ENCODE measurements at places on chromosomes 4 and X.

DNA sequence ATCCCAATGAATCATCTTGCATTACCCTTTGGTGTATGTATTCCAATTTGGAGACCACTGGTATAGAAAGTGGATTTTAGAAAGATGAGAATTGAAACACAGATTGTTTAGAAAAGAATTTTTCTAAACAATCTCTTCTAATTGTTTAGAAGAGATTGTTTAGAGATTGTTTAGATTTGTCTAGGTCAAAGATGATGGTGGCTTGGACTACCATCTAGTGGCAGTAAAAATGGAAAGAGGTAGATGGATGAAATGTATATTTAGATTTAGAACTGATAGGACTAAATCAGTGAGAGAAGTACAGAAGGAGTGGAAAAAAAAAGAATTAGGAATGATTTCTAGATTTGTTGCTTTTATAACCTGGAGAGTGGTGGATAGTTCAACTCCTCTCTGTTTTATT is 70.6 kb downstream of the ARSJ start:
- DNase-seq: no peak

DNA sequence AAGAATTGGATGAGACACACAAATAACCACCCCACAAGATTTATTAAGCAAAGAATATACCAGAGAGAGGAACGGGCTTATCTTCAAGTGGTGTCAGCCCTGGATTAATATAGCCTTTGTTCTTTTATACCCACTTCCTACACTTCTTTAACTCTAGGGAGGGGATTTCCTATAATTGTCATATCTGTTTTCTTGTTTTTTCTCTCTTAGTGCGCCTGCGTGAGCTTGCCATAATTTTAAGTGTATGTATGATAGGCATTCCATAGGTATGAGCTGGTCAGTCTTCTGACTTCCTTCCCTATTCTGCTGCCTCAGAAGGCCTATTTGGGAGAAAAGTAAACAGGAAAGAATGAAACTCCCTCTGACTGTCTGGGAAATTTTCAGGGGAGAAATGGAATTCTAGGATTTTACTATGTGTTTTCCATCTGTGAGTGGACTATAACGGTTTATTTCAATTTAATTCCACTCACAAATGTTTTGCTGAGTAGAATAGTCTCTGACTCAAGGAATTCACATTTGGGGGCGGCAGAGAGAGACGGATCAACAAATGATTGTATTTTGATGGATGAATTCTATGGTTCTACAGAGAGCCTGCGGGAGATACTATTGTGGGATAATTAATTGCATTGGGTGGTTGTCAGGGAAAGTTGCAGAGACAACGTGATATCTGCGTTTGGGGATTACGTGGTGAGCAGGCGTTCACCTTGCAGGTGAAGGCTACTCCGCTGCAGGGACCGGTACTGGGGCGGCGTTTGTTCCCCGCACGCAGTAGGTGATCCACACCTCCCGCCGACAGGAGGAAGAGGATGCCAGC is 626 bp upstream of the CEP135 start:
- DNase-seq: no peak

DNA sequence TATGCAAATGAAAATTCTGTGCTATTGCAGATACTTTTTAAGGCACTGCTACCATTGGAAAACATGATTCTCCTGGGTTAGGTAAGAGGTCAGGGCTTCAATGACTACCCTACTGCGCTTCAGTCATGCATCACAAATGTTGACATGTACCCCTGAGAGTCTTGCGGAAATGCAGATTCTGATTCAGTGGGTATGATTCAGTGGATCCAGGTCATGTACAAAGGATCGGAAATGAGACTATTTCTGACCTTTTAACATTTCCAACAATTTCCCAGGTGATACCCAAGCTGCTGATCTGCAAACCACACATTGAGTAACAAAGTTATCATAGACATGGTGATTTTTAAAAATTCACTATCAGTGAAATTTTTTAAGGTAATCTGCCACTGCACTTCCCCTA is 62.6 kb downstream of the DDX53 start:
- no peak for DNase-seq

- no peak for DNase-seq
Observed at GRCh38 chr4:110109455-110109854, 89.0 kb downstream of the ELOVL6 start.

- DNase-seq: no peak
Observed at GRCh38 chr4:109083911-109084310, 218.5 kb downstream of the COL25A1 start.

DNA sequence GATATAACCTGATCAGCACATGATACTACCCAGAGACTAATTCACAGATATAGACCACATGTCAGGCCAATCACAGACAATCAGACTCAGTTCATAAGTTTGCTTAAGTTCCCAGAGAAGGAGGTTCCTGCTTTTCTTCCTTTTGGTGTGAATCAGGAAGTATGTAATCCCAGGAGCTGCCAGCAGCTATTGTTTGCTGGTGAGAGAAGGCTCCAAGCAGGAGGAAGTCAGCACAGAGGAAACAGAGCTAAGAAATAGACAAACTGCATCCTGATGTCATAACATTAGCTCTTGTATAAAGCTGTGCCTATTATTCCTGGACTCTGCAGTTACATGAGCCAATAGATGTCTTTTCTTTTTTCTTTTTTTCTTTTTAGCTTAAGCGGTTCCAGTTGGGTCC is 50.9 kb downstream of the UCHL1 start:
- DNase-seq: no peak
